Memory B cell (primary cell): ENCODE measurements at places on chromosomes 13 and 19.

DNA sequence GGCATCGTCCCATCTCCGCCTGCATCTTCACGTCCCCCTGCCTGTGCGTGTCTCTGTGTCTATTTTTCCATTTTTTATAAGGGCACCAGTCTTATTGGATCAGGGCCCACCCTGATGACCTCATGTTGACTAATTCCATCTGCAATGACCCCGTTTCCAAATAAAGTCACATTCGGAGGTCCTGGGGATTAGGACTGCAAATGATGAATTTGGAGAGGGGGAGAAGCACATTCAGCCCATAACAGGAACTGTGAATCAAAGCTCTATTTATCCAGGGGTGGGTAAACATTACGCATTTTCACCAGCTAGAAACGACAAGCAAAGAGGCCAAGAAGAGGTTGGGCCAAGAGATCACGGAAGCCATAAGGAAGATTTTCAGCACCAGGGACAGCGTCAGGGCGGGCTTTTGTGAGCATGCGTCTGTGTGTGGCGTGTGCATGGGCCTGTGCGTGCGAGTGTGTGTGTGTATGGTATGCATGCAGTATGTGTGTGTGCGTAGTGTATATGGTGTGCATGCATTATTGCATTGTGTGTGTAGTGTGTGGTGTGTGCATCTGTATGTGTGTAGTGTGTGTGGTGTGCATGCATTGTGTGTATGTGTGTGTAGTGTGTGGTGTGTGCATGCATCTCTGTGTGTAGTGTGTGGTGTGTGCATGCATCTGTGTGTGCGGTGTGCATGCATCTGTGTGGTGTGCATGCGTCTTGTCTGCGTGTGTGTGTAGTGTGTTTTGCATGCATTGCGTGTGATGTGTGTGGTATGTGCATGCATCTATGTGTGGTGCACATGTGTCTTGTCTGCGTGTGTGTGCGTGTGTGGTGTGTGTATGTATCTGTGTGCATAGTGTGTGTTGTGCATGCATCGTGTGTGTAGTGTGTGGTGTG is 19.6 kb downstream of the CELF5 start:
- no peak for DNase-seq

GRCh38 chr19:33110137-33110910 is 21.6 kb upstream of the WDR88 start:
- no peak for DNase-seq

DNA sequence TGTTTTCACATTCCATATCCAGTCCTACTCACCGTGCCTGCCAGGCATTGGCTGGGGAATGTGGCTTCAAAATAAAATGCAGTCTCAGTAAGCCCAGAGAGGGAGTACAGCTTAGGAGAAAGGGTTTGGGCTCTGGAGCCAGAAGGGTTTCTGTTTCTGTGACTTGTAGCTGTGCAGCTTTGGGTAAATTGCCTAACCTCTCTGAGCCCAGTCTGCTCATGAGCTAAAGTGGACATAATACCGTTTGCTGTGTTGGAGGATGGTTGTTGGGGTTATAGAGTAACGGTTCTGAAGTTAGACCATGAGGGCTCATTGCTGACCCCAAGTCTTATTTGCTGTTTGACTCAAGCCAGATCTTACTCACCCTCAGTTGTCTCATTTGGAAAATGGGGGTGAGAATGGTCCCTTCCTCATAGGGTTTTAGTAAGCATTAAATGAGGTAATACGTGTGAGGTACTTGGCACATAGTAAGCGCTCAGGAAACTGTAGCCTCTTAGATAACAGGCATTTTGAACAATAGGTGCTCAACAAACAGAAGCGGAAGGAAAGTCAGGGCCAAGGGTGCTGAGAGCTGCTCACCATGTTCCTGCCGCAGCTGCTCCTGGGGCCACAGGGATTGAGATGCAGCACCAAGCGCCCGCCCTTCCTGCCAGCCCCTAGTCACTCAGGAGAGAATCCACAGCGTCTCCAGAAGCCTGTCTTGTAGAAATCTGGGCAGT is 45.5 kb downstream of the C13orf42 start:
- DNase-seq: no peak

DNA sequence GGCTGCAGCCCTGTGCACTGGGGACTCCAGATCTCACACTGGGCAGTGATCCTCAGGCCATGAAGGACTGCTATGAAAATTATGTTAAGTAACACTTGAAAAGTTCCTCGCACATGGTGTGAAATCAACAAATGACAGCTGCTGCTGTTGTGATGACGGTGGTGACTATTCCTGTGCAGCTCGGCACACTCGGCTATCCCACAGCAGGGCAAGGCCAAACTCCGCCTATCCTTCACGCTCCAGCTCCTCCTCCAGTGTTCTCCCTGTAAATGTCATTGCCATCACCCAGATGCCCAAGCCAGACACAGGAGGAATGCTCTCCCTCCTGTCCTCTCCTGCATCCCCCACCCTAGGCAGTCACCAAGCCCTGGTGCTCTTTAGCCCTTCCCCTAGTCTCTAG is 31.3 kb downstream of the GRIK5 start:
- no peak for DNase-seq

- DNase-seq: no peak
These were observed 73.9 kb upstream of the SPATA13 start for GRCh38 chr13:24086642-24087041.

- no peak for DNase-seq
These were observed 11.4 kb downstream of the NDFIP2 start for GRCh38 chr13:79492313-79492798.

GRCh38 chr13:110600261-110600819 is 15.0 kb upstream of the NAXD start:
- DNase-seq: no peak

GRCh38 chr13:104111031-104111430 is 1044.8 kb upstream of the SLC10A2 start:
- DNase-seq: no peak

GRCh38 chr13:110359840-110360301 is 52.8 kb downstream of the COL4A2 start:
- DNase-seq: no peak

DNA sequence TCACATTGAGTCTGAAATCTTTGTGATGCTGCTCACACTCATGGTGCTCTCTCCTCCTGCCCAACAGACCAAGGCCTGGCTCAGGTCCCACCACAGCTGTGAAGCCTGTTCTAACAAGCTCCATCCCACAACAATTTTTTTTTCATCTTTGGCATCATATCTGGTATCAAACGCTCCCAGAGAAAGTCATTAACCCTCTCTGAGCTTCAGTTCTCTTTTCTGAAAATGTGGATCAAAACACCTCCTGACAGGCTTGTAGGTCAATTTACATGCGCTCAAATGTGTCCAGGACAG is 224.4 kb downstream of the LACC1 start:
- DNase-seq: no peak

GRCh38 chr13:23580684-23581060 is 10.5 kb downstream of the TNFRSF19 start:
- no peak for DNase-seq

DNA sequence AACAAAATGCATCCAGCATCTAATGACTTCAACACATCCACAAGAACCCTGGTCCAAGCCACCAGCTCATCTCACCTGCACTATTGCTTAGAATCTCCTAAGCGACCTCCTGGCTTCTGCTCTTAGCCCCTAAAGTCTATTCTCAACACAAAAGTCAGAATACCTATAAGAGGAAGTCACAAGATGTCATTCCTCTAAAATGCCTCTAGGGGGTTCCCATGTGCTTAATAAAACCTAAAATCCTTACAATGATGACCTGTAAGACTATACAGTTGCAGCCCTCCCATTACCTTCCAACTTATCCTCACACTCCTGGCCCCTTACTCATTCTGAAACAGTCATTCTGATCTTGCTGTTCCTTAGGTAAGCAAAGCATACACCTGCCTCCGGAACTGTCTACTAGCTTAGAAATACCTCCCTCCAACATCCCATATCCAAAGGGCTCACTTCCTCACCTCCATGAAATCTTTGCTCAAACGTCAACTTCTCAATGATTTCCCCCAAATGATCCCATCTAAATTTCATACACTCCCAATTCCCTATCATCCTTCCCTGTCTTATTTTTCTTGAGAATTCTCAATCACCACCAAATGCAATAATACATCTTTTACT is 10.0 kb downstream of the ATP7B start:
- DNase-seq: no peak

- no peak for DNase-seq
These were observed 306.8 kb downstream of the KCNRG start for GRCh38 chr13:50322006-50322405.

- no peak for DNase-seq
These were observed 27.1 kb upstream of the IGFL1 start for GRCh38 chr19:46202426-46202825.

- no peak for DNase-seq
These were observed 81.0 kb downstream of the NUFIP1 start for GRCh38 chr13:44908266-44908665.

- DNase-seq: no peak
These were observed 1629.4 kb downstream of the PCDH9 start for GRCh38 chr13:65600702-65601101.

- DNase-seq: no peak
These were observed 4.4 kb downstream of the ZC3H4 start for GRCh38 chr19:47109177-47109540.

GRCh38 chr13:51666374-51666773 is 82.1 kb downstream of the WDFY2 start:
- no peak for DNase-seq

GRCh38 chr13:44142540-44142867 is 231.1 kb upstream of the SERP2 start:
- DNase-seq: no peak

- no peak for DNase-seq
These were observed 57.0 kb upstream of the IPO5 start for GRCh38 chr13:97896446-97896845.

GRCh38 chr19:23436318-23436717 is 41.0 kb upstream of the ZNF91 start:
- DNase-seq: no peak

DNA sequence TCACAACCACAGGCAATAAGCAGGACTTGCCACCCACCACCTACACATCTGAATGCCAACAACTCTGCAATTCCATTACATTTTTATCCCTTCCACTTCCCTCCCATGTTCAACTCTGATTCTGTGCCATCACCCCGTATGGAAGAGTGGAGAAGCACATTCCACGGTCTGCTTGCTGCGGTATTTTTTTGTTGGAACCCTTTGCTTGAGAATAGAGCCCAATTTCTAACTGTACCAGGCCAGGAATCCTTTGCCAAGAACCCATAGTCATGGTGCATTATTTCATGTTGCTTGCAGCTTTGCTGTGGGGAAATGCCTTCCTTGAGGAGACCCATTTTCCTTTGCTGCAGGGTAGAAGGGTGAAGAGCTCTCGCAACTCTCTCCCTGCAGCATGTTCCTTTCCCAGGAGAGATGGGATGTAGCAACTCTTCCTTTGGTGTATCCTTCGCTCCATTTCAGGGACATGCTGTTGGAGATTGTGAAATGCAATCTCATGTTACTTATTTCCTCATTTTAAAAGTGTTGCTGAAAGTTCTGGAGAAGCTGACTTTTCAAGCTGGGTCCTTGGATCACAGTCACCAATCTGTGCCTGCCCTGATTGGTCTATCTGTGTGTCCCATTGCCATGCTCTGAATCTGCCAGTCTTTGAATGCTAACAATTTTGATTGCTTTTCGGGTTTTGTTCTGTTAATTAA is 69.8 kb upstream of the STARD13 start:
- DNase-seq: no peak

DNA sequence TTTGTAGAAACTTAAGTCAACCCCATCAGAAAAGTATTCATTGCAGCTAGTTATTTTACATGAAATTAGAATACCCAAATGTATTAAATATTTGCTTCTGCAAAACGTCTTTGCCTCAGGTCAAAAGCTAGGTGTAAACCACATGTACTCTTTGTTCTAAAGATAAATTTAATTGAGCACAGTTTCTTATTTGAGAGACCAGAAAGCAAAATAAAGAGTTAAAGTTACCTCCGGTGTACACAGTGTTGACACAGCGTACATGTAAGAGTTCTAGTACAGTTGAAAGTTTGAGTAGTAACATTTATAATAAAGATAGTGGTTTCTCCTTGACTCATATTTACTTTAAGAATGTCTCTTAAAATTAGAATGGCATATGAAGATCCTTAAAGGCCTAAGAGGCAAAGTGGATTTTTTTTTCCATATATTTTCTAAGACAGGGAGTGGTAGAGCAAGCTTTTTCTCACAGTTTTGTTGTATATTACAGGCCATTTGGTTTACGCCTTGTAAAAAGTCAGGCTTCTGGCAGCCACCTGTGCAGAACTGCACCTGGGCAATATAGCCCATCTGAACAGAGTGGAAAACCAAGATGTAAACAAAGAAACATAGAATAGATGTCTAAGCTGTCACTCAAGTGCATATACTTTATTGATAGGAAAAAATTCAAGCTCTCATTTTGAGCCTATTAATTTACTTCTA is 2.9 kb downstream of the LRCH1 start:
- no peak for DNase-seq

DNA sequence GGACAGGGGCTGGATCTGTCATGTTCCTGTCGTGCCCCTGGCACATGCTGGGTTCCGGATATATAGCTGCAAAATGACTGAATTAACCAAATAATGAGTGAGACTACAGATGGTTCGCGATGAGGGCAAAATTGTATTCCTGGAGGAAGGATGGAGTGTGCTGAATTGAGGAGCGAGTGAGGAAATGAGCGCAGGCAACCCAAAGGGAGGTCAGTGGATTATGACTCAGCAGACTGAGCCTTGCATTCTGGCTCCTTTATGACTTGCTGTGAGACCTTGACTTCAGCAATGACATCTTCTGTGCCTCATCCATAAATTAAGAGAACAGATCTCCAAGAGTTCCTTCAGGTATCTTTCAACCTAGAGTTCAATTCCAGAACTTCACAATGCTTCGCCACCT is 115.0 kb upstream of the CLDN10 start:
- DNase-seq: no peak

GRCh38 chr19:2227415-2228156 is 8.5 kb downstream of the PLEKHJ1 start:
- peak; percentile 65 for DNase-seq

GRCh38 chr13:105031306-105031705 is 1504.2 kb downstream of the EFNB2 start:
- no peak for DNase-seq

DNA sequence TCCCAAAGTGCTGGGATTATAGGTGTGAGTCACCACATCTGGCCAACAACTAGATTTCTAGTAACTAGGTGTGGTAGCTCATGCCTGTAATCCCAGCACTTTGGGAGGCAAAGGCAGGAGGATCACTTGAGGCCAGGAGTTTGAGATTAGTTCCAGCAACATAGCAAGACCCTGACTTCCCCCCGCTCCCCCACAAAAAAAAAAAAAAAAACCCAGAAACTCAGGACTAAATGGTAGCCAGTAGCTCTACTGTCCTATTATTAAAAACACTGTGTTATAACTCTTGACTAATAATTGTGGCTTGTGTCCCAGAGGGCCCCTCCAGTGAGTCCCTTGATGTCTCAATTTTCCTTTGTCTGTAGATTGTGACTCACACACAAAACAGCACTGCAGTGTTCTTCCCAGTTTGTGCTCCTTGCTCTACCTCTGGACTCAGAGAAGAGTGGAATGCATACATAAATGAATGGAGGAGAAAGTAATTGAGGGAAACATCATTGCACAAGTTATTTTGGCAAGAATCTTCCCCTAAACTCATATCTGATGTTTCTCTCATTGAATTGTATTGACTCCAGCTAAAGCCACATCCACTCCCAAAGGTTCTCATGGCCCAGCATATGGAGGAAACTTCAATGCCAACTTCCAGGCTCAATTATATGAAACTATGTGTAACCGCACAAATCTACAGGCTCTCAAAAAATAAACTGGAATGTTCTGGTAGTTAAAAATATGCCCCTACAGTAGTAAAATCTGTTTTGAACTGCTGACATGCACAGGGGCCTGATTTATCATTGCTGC is 8.8 kb downstream of the TPT1 start:
- DNase-seq: no peak
